ENCODE measurements at places on chromosomes 12 and 14.

- no peak for DNase-seq
Observed at GRCh38 chr12:7060353-7060954, at the start of gene C1S. Gene C1S (plus strand): TSS chr12:7060718. CDS start chr12:7061913, 1,195 bp downstream.

DNA sequence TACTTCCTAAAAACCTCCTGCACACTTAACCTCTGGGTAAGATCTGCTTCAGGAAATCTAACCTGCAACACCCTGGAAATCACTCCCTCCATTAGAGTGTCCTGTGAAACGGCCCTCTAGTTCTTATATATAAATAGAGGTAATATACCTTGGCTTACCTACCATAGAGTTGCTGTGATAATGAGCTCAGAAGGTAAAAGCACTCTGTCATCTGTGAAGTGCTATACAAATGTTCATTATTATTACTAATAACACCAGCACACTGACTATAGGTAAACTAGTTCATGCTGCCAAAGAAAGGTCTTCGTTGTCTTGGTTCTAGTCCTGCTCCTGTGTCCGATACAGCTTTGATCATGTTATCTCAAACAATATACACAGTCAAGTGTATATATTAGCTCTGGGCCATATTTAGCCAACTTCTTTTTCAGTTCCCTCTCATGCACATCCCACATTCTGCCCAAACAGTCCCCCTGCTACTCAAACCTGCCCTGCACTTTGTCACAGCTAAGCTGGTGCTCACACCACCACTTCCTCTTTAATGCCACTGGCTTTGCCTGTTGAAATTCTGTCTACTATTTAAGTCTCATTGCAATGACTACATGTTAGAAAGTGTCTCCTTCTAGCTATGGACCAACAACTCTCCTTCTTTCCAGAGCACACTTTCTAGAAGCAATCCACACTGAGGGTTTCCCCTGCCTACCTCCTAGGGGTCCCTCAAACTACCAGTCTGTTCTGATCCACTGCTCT is 5.1 kb downstream of the E2F7 start:
- DNase-seq = no peak

GRCh38 chr12:1607940-1608712 is 13.7 kb upstream of the FBXL14 start:
- no peak for DNase-seq

DNA sequence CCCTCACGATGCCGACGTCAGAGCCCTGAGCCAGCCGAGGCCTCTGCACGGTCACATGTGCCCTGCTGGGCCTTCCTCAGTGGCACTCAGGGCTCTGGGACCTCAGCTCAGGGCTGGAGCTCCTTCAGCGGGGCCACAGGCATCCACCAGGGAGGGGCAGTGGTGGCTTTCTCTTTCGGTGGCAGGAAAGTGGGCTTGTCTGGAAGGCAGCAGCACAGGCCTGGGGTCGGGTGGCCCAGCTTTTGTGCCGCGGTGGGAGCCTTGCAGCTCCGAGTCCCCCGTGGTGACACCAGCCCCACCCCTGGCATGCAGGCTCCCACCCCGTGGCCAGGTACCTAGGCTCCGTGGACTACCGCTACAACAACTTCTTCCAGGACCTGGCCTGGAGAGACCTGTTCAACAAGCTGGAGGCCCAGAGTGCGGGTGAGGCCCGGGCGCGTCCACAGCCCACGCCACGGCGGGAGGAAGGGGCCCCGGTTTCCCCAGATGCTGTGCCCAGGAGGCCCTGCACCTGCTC is 14.2 kb upstream of the TEX22 start:
- DNase-seq = no peak

DNA sequence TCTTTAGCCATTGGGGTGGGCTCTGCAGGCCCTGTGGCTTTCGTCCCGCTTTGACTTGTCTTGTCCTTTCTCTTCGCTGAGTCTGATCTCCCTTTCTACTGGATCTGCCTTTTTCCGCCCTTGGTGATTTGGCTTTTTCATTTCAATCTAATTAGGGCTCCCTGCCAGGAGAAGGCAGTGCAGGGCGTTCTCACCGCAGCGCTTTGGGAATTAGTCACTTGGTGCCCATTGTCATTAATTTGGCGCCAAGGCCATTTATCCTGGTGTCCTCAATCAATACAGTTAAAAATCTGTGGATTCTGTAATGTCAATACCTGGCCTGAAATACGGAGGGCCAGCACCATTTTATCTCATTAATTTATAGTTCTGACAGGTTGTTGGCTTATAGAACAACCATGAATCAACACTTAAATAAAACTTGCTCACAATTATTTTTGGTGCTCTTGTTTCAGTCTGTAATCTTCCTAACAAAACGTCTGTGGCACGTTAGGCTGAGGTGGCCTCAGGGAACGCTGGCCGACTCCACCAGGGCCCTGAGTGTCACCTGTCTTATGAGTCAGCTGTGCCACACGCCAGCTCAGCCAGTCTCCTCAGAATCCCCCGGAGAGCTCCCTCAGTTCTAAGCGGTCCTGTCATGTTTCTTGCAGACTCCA is 115.7 kb downstream of the BEGAIN start:
- DNase-seq = no peak

DNA sequence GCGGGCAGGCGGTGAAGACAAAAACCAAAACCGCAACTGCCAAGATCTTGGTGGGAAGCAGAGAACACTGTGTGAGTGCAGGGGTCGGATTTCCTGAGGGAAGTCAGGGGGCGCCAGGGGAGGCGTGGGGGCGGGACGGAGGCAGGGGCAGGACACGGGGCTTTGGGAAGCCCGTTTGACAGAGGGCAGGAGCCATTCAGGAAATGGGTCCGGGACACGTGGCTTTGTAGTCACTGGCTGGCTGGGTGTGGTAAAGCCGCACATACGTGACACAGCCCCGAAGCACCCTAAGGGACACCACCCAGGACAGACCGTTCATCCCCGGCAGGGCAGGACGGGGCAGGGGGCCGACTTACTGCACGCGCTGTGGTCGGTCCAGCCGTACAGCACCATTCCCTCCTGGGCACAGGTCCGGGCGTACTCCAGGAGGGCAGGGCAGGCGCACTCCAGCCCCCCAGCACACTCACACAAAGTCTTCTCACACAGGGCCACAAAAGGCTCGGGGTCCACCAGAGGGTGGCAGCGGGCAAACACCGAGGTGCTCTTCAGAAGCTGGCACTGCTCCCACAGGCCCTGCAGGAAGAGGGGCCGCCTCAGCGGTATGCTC is 49.4 kb downstream of the VWF start:
- DNase-seq = peak; percentile 42

DNA sequence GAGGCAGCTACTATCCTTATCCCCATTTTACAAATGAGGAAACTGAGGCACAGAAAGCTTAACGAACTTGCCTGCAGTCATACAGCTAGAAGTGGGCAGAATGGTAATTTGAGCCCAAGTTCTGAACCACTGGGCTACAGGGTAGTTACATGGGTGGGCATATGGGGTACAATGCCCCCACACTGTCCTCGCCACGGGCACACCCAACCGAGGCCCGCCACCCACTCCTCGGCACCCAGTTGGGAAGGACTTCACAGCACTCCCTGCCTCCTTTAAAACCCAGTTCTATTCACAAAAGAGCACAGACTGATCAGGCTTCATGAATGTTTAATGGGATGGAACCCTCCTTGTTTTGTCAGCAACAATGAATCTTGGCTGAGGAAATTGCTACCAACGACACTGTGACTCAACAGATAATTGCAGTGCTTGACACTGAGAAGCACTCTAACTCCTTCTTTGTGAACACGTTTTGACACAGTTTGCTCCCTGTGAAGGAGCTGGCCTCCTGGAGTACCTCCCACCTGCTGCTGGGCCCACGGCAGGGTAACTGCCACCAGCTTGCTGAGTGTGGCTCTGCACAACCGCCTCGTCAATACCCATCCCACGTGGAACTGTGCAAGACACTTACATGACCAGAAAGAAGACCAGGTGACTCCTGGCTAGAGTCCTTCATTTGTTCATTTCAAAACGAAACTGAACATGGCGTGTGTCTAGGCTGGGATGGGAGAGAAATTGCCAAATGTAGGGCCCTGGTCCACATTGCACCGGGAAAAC is 63.5 kb downstream of the CLMN start:
- DNase-seq = no peak

DNA sequence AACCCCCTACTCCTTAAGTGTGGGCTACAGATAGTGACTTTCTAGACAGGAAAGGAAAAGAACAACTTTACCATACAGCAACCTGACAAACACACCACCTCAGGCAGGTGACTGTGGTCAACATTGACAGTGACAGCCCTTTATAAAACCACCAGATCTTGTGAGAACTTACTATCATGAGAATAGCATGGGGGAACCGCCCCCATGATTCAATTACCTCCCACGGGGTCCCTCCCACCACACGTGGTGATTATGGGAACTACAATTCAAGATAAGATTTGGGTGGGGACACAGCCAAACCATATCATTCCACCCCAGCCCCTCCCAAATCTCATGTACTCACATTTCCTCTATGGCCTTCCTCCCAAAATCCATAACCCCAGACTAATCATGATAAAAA is 16.3 kb downstream of the OR10P1 start:
- no peak for DNase-seq

DNA sequence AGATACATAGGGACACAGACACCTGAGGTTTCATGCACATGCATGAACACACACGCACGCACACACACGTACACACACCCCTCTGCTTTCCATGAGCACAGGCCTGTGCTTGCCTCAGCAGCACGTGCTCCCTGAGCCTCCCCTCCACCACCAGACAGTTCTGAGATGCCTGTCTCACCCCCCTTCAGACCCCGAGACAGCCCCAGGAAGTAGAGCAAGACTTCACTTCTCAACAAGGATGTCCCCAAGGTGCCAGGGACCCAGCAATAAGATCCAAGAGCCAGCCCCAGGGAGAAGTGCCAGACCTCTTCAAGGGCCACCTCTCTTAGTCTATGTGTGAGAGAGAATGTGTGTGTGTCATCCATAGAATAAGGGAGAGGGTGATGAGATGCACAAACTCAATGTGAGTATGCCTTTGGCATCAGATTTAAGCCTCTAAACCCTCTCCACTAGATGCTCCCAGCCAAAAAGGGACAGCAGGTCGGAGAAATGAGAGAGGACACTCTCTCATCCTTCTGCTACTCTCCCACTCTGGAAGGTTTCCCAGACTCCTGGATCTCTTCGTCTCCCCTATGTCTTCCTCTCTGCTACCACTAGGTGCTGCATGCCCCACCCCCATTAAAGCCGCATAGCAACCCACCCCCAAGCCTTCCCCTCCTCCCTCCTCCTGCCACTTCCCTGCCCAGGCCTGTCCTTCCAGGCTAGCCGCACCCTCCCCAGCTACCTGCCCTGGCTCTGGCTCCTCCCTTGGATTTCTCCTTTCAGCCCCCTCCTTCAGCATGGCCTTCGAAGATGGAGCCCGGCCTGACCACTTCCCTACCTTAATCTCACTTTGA is 7.7 kb downstream of the RARG start:
- no peak for DNase-seq

DNA sequence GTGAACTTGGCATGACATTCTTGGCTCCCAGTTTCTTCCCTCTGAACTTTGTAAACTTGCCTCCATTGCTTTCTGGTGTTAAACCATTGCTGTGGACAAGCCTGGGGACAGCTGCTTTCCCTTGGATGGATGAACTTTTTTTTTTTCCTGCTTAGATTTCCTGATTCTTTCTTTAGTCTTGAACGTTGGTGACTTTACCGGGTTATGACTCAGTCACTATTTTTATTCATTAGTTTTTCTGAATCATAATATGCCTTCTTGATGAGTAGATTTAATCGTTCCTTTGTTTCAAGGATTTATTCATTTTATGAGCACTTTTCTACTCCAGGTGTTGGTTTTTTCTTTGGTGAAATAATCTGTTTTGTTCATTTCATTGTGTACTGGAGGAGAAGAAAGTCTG is 155.0 kb upstream of the RTL1 start:
- no peak for DNase-seq

DNA sequence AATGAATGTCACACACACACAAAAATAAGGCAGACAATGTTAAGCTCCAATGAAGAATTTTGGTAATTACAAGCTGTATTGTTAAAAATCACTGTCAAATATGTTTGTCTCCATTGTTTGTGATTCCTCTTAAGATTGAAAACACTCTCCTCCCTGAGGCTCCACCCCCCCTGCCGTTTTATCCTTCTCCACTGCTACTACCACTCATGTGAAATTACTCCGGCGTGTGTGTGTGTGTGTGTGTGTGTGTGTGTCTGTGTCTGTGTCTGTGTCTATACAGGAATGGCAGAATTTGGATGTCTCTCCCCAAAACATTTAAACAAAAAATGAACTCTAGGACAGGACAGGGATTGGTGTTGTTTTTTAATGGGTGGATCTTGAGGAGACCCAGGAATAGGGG is 365.1 kb upstream of the DIO2 start:
- DNase-seq = no peak

DNA sequence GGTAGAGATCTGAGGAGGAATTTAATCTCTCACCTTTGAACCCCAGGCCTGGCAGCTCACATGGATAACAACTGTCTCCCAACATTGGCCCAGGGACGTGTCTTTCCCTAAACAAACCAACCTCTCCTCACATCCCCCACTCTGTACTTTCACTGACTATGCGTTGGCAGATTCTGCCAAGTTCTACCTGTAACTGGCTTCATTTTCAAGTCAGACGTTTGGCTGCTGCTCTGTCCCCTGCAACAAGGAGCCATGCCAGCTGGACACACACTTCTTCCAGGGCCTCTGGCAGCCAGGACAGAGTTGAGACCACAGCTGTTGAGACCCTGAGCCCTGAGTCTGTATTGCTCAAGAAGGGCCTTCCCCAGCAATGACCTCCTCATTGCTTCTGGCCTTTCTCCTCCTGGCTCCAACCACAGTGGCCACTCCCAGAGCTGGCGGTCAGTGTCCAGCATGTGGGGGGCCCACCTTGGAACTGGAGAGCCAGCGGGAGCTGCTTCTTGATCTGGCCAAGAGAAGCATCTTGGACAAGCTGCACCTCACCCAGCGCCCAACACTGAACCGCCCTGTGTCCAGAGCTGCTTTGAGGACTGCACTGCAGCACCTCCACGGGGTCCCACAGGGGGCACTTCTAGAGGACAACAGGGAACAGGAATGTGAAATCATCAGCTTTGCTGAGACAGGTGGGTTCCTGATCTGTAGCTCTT is at the start of gene INHBC:
Gene INHBC (plus strand): TSS at position 268 of the 707 bp plus-strand sequence. CDS start 103 bp downstream, at position 371.
- DNase-seq = no peak

- no peak for DNase-seq
Observed at GRCh38 chr14:33833706-33834465, 117.0 kb downstream of the EGLN3 start.

GRCh38 chr12:93447555-93448290 is 6.0 kb upstream of the UBE2N start:
- DNase-seq = no peak

DNA sequence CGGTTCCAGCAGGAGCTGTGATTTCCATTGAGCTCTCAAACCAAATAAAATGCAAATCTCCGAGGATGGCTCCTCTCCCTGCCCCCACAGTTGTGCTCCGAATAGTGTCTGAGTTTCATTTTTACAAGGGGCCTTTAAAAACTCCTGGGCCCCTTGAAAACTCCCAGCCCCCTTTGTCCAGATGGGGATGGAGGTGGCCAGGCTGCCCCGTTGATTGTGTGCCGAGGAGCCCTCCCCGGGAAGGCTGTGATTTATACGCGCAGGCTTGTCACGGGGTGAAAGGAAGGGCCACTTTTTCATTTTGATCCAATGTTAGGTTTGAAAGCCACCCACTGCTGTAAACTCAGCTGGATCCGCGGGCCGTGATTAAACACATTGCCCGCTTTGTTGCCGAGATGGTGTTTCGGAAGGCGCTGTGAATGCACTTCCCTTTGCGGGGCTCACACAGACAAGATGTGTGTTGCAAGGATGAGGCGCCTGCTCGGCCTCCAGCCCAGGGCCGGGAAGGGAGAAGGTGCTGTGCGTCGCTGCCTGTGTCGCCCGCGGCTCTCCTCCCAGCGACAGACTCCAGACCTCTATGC is 98.8 kb downstream of the TMEM132C start:
- DNase-seq = no peak

GRCh38 chr12:56957229-56958052 is at the start of gene RDH16:
Gene RDH16 (minus strand): TSS chr12:56957608. CDS start chr12:56957462, 146 bp downstream.
- DNase-seq = no peak

- DNase-seq = no peak
Observed at GRCh38 chr14:26486922-26487321, 110.9 kb downstream of the NOVA1 start.

All from activated T-cell treated with anti-CD3 and anti-CD28 coated beads for 48 hours (primary cell).